ENCODE measurements at places on chromosomes 7 and 10.
A peak's percentile ranks its signal among the peaks of the same experiment; 100 is the strongest.

- no peak for DNase-seq
Measured at GRCh38 chr7:156816943-156817572, 75.9 kb downstream of the LMBR1 start.

DNA sequence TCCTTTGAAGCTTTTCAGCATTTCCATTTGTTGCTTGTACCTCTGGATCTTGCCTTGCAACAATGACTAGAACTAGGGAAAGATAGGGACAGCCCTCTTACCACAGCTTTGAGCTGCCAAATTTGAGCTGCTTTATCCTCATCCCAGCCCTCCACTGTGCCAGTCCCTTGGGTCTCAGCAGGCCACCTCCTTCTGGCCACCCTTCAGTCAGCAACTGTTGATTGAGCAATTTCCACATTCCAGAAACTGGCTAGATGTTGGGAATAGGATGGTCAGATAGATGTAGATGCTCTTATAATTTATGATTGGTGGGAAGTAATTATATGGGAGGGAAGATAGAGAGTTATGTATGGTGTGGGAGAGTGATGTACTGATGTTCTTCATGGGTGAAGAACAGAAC, 100.1 kb downstream of the ST7 start:
- DNase-seq, result no peak

- no peak for DNase-seq
Measured at GRCh38 chr10:5163487-5163886, 21.5 kb downstream of the AKR1C8 start.

- peak; percentile 81 for DNase-seq
Measured at GRCh38 chr10:6347391-6347951, 144.7 kb downstream of the PFKFB3 start.

GRCh38 chr10:16777473-16778370, 39.5 kb downstream of the RSU1 start:
- no peak for DNase-seq

GRCh38 chr10:105102977-105103376, 461.9 kb downstream of the SORCS3 start:
- DNase-seq, result no peak

DNA sequence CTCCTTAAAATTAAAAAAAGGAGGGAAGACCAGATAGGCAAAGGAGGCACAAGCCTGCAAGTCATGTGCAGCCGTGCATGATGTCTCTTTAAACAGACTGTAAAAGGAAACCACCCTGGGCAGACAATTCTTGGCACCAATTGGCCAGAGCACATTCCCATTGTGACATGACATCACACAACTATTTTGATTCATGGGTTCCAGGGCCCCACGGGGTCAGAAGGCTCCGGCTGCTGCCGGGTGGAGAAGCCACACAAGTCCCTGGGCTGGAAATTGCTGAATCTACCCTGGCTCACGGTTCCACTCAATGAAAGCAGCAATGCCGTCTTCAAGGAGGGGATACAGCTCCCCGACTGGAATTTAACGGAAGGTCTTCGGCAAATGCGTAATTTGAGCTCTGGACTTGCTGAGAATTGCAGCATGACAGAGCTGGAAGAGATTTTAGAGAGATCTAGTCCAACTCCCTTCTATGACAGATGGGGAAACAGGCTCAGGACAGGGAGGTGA, 140.5 kb downstream of the PRKAG2 start:
- no peak for DNase-seq

DNA sequence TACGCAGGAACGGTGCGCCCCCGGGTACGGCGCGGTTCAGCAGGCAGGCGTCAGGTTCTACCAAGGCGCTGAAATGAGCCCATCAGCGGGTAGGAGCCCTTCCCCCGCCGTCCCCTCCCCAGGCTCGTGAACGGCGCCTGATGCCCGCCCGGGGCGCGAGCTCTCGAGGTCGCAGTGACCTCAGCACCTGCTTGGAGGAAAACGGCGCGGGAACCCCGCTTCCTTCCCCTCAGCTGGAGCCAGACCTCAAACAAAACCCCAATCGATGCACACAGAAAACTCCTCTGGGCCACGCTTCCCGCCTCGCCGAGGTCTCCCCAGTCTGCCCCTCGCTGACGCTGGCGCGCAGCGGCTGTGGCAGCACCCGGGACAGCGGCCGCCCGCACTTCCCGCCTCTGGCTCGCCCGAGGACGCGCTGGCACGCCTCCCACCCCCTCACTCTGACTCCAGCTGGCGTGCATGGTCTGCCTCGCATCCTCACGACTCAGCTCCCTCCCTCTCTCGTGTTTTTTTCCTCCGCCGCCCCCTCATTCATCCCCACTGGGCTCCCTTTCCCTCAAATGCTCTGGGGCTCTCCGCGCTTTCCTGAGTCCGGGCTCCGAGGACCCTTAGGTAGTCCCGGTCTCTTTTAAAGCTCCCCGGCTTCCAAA, 514 bp upstream of the GAD2 start:
- peak; percentile 64 for DNase-seq
